Cortex of kidney (tissue), 1 donor: ENCODE measurements at places on chromosomes 5 and 9.

GRCh38 chr9:132458432-132458831 is 48.4 kb downstream of the CFAP77 start:
- no peak for DNase-seq

DNA sequence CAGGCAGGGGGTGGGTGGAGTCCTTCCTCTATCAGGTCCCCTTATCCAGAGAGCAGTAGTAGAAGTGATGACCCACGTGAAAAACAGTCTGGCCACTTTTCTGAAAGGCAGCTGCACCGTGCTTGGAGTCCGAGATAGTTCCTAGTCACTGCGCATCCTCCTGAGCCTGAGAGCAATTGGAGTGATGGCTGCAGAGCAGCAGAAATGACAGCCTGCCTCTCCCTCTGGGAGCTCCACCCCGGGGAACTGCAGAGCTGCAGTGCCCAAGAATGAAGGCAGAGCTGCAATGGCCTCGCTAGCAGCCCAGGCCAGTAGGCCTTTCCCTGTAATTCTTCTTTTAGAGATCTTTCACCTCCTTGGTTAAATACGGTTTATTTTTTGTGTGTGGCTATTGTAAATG is 82.6 kb downstream of the CETN3 start:
- no peak for DNase-seq

DNA sequence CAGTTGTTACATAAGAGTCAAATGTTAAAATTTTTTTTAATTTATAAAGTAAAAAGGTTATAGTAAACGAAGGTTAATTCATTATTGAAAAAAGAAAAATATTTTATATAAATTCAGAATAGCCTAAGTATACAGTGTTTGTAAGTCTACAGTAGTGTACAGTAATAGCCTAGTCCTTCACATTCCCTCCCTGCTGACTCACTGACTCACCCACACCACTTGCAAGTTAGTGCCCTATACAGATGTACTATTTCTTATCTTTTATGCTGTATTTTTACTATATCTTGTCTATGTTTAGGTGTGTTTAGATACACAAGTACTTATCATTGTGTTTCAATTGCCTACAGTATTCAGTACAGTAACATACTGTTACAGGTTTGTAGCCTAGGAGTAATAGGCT is 57.6 kb downstream of the MAMDC2 start:
- no peak for DNase-seq

DNA sequence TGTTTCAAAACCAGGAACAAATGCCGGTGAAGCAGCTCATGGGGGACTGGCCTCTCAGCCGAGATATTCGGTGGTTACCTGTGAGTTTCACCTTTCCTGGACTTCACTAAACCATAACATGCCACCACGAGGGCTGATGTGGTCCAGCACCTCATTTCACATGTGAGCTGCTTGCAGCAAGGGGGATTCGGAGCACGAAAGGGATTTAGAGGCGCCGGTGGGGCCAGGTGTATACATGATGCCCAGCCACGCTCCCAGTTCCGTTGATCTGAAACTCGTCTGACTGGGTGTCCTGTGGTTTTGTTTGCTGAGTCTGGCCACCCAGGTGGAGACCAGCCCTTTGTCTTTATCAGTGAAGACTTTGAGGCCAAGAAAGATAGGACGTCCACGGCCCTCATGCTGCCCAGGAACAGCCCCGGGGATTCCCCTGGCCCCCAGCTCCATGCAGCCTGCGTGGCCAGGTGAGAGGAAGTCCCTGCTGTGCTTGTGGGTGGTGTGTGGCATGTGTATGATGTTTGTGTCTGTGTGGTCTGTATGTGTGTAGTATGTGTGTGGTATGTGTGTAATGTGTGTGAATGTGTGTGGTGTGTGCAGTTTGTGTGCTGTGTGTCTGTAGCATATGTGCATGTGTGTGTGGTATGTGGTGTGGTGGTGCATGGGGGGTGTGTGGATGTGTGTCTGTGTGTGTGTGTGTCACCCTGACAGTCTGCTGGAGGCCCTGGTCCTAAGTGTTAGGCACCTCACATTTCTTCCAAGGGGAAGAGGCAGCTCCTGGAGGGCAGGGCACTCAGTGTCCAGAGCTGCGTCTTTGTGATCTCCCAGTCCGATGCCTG is 23.4 kb downstream of the PHF2 start:
- no peak for DNase-seq

- no peak for DNase-seq
Observed at GRCh38 chr5:172574871-172575223, 66.2 kb upstream of the NEURL1B start.

GRCh38 chr9:16198996-16199395 is 646.2 kb downstream of the CCDC171 start:
- DNase-seq, result no peak

GRCh38 chr5:96074460-96074859 is 112.8 kb upstream of the ELL2 start:
- DNase-seq, result no peak

GRCh38 chr5:174235221-174236011 is 189.9 kb downstream of the NSG2 start:
- DNase-seq, result no peak

- no peak for DNase-seq
Observed at GRCh38 chr9:83775932-83776331, 41.6 kb downstream of the GKAP1 start.

GRCh38 chr5:54912021-54912420 is 73.4 kb downstream of the ESM1 start:
- no peak for DNase-seq

DNA sequence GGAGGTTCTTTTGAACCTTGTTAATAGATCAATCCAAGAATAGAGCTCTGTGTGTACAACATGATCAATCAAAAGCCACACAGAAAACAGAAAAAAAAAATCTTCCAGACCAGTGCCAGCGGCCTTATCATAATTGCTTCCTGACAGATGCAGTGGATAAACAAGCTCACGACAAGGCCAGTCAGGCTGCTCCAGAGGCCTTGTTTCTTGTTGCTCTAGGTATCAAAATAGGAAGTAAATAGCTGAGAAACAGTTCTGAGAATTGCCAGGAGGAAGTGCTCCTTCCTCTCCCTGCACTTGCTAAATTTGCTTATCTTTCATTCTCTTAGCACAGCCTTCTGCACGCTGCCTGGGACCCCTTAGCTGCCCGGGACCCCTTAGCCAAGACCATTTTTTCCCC is 199.0 kb upstream of the TARS1 start:
- DNase-seq, result no peak

DNA sequence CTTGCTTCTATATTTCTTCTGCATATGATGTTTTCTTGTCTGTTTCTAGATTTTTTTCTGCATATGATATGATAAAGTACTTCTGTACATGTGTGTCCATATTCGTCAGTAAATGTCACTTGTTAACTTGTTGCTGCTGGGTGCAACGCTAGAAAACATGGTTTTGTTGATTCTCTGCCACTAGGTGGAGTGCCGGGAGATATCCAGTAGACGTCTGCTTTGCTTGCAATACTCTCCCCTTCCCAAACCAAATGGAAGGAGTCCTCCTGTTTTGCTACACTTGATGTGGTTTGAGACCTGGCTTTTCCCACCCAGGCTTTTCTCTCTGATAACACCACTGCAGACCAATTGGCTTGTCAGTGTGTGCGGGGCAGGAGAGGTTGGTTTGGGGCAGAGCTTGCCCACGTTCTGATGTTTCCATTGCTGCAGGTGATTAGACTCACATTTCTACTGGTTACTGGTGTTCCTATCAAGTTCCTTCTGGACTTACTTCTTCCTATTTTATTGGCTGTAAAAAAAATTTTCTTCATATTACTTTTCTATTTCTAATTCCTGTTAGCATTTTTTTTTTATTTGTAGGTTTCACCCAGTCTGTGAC is 900.0 kb upstream of the CDH10 start:
- DNase-seq, result no peak

- DNase-seq, result no peak
Observed at GRCh38 chr9:135253305-135254004, 166.0 kb downstream of the OLFM1 start.

- DNase-seq, result no peak
Observed at GRCh38 chr9:87528969-87529368, 31.3 kb downstream of the DAPK1 start.

DNA sequence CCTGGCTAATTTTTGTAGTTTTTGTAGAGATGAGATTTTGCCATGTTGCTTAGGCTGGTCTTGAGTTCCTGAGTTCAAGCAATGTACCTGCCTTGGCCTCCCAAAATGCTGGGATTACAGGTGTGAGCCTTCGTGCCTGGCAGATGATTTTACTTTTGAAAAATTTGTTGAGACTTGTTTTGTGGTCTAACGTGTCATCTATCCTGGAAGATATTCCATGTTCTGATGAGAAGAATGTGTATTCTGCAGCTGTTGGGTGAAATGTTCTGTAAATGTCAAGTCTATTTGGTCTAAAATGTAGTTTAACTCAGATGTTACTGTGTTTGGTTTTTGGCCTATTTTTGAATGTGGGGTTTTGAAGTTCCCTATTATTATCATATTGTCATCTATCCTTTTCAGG is 145.6 kb downstream of the XRCC4 start:
- no peak for DNase-seq

- DNase-seq, result no peak
Observed at GRCh38 chr5:107712359-107712870, 41.7 kb upstream of the EFNA5 start.

GRCh38 chr5:1855596-1855995 is 27.1 kb downstream of the IRX4 start:
- no peak for DNase-seq

DNA sequence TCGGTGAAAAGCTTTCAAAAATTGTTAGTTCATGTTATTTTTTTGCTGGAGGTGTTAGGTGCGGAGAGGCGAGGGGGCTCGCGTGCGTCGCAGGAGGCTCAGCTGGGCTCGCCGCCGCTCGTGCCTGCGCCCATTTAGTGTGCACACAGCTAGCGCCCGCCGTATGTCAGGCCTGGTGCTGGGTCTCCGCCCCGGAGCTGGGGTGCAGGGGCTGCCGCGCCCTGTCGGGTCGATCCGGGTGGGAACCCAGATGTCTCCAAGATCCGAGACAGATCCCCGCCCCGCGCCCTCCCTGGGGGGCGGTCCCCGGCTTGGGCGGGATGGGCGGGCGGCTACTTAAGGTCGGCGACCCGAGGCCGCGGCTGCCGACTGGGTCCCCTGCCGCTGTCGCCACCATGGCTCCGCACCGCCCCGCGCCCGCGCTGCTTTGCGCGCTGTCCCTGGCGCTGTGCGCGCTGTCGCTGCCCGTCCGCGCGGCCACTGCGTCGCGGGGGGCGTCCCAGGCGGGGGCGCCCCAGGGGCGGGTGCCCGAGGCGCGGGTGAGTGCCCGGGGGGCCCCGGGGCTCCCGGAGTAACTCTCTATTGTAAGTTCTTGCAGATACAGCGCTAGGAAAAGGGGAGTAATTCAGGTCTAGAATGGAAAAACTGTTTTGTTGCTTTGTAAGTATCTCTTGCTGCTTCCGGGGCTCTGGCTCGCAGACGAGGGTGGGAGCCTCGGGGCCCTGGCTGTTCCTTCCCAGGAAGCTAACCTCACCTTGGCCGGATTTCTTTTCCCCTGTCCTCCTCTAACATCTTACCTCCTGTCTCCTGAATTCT is 31.7 kb downstream of the GSN start:
- DNase-seq, result no peak

DNA sequence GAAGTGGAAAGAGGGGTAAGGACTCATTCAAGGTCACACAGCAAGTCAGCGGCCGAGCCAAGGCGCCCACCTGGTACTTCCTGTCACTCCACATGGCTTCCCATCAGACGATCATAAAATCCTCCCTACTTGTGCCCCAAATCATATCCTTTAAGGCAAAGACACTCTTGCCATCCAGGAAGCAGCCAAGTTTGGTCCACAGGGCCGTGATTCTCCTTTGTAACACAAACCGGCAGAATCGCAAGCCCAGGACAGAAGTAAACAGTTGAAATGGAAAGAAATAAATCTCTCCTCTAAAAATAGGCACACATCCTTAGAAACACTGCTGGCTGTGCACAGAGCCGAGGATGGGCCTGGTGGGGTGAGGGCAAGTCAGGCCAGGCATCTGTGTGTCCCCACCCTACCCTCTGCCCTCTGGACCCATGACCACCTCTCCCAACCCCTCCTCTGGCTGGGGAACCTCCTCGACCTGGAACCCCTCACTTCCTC is 30.5 kb downstream of the TMOD1 start:
- DNase-seq, result no peak

DNA sequence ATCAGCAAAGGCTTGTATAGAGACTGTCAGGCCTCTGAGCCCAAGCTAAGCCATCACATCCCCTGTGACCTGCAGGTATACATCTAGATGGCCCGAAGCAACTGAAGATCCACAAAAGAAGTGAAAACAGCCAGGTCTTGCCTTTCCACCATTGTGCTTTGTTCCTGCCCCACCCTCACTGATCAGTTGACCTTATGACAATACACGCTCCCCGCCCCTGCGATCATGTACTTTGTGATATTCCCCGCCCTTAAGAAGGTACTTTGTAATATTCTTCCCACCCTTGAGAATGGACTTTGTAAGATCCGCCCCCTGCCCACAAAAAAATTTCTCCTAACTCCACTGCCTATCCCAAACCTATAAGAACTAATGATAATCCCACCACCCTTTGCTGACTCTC is 18.6 kb upstream of the NPM1 start:
- DNase-seq, result no peak

DNA sequence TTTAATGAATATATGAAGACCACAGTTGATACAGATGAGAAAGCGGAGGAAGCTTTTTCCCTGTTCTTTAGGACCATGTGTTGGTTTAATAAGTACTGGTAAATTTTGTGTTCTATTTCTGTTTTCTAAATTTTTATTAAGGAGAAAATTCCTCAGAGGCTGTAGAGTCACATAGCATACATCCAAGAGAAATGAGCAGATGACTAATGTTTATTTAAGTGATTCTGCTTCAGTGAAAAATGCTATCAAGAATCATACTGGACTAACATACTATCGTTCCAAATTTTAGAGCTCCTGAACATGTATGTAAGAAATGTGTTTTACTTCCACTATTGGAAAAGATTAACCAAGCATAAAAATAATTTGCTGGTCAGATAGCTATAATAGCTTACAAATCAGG is 115.0 kb downstream of the KIAA1958 start:
- DNase-seq, result no peak
